ENCODE measurements at places on chromosomes 1 and 21. TPM values are rescaled to one million over a fixed set of nuclear protein-coding genes. Genes with fewer than 3 reads are reported as not detected.

- no peak for DNase-seq
These were observed 169.4 kb downstream of the GALNT2 start for GRCh38 chr1:230236301-230237008.

- DNase-seq = peak; percentile 0
These were observed 350.4 kb downstream of the AMY1C start for GRCh38 chr1:104100115-104100514.

DNA sequence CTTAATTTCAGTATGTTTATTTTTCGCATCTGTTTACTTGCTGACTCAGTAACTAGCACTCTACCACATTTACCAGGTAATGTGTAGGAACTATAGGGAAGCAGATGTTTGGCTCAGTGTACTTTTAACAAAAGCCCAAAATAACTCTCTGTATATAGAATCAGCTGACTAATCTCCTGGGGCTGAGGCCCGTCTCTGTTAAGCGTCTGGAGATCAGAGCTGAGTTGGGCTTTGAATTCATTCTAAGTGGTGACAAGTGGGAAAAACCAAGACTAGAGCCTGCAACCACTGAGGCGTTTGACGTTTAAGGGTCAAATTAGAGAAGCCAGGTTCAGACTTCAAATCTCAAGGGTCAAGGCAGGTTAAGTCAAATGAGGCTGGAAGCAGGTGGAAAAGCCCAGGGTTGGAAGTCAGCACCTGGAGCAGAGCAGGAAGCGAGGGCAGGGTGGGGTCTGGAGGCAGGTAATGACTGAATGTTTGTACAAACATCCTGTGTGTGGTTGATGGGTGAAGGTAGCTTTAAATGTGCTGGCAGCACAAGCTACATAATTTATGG, 56.8 kb upstream of the LYST start:
- peak; percentile 33 for DNase-seq

- no peak for DNase-seq
These were observed 216.3 kb upstream of the NR5A2 start for GRCh38 chr1:199811163-199811562.

- DNase-seq = no peak
These were observed at the start of gene KRTAP10-1 for GRCh38 chr21:44539991-44540666. Gene KRTAP10-1 (minus strand): TSS chr21:44540195. CDS start chr21:44540150, 45 bp downstream.

DNA sequence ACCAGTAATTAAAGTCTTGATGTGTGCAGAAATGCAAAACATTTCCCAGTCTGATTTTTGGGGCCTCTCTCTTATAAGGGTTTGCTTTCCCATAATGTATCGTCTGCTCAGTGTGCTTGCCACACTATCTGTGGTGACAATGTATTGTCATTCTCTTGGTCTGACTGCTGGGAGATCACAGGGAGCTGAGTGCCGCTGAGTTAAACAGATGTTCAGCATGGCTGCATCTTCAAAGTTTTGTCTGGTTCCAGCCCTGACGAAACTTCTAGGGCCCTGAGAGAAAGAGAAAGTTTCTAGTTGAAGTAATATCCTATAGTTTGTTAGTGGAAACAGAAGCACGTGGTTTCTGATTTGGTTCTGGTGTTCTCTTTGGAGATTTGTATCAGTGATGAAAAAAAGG, 42.6 kb downstream of the DNM3 start:
- no peak for DNase-seq

GRCh38 chr1:246730839-246731238, 6.6 kb downstream of the SCCPDH start:
- no peak for DNase-seq

DNA sequence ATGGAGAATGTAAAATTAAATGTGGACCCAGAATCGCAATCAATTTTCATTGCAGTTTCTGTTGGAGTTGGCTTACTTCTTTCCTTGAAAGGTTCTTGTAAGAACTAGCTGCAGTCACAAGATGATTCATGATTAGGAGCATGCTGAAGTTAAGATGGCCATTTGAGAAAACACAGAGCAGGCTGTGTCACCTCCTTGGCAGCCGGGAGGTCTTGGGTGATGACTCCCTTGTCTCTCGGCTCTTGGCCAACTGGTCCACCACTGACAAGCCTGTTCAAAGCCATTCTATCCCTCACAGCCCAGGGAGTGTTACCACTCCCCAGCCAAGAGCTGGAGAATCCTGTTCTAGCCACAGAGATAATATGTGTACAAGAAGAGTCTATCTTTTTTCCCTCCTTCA, 40.6 kb downstream of the OPTC start:
- no peak for DNase-seq

DNA sequence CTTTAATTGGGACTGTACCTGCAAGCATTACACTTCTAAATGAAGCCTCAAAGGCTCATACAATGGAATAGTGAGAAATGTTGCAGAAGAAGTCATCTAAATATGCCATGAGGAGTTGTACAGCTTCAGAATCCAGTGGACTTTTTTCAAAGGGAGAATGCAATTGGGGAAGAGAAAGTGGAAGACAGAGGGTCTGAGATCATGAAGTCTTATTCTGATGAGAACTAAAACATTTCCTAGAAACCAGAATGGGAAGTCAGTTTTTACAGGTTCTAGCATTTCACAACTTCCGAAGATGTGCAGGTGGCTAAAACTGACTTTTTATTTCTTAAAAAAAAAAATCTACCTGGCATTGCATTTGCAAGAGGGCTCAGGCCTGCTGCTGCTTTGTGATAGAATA, 424.4 kb upstream of the RUNX1 start:
- DNase-seq = no peak

- DNase-seq = peak; percentile 18
These were observed 913 bp upstream of the S1PR1 start for GRCh38 chr1:101235696-101236515.

The PKLR gene
- not detected for total RNA-seq

The BSND gene
- total RNA-seq = not detected

The L1TD1 gene
- not detected for total RNA-seq

All from Calu3 (cell line).